T-cell (primary cell): ENCODE measurements at places on chromosomes 4 and X.
A peak's percentile ranks its signal among the peaks of the same experiment; 100 is the strongest.

GRCh38 chrX:65695849-65696449 lies 28.5 kb downstream of the MSN start:
- DNase-seq = no peak
- no peak overlapping the region for H3K4me3 ChIP-seq
- no peaks in the 10 kb centered on the region for H3K27me3 ChIP-seq
- peak overlapping the region; percentile 77 for H3K27ac ChIP-seq
- peaks cover 3% of the 10 kb centered on the region for H3K36me3 ChIP-seq
- peaks cover 92% of the 10 kb centered on the region for H3K4me1 ChIP-seq

GRCh38 chr4:25209702-25210101 lies 24.1 kb upstream of the PI4K2B start:
- H3K27ac ChIP-seq = no peak overlapping the region
- no peak overlapping the region for H3K4me3 ChIP-seq
- DNase-seq = no peak
- no peaks in the 10 kb centered on the region for H3K36me3 ChIP-seq
- no peaks in the 10 kb centered on the region for H3K4me1 ChIP-seq

DNA sequence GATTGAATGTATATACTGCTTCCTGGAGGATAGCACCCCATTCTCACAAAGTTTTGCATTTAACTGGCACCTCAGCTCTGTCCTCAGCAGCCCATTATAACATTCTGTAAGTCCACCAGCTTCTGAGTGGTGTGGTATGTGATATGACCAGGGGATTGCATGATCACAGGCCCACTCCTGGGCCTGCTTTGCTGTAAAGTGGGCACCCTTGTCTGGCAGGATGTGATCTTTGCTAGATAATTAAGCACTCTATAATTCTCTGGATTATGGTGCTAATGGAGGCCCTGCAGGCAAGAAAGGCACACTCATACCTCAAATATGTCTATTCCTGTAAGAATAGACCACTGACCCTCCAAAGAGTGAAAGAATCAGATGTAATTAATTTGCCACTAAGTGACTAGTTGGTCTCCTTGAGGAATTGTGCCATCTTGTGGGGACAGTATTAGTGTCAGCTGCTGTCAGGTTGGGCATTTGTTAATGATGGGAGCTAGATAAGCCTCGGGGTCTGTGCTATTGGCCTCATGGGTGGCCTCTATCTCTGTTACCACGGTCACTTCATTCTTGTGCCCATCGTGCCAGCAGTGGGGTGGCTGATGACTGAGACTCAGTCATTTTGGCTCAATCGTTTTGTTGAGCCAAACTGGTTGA lies 2.2 kb upstream of the CFI start:
- H3K36me3 ChIP-seq = no peaks in the 10 kb centered on the region
- H3K27ac ChIP-seq = no peak overlapping the region
- no peaks in the 10 kb centered on the region for H3K27me3 ChIP-seq
- no peak overlapping the region for H3K4me3 ChIP-seq

DNA sequence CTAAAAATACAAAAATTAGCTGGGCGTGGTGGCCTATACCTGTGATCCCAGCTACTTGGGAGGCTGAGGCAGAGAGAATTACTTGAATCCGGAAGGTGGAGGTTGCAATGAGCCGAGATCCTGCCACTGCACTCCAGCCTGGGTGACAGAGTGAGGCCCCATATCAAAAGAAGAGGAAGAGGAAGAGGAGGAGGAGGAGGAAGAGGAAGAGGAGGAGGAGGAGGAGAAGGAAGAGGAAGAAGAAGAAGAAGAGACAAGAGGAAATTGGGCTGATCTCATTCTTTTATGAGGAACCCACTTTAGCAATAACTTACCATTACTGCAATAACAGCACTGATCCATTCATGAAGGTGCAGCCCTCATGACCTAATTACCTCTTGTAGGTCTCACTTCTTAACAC lies 138.9 kb upstream of the GIMD1 start:
- H3K27me3 ChIP-seq = no peaks in the 10 kb centered on the region
- DNase-seq = no peak
- H3K36me3 ChIP-seq = no peaks in the 10 kb centered on the region
- H3K27ac ChIP-seq = no peak overlapping the region
- no peaks in the 10 kb centered on the region for H3K4me1 ChIP-seq
- H3K4me3 ChIP-seq = no peak overlapping the region

- H3K36me3 ChIP-seq = no peaks in the 10 kb centered on the region
- no peak overlapping the region for H3K4me3 ChIP-seq
- H3K4me1 ChIP-seq = no peaks in the 10 kb centered on the region
- no peak overlapping the region for H3K27ac ChIP-seq
- no peak for DNase-seq
Observed at GRCh38 chr4:5209862-5210261, 158.6 kb downstream of the STK32B start.

GRCh38 chr4:113452868-113453620 lies 308.5 kb downstream of the CAMK2D start:
- H3K27ac ChIP-seq = no peak overlapping the region
- no peak for DNase-seq
- H3K27me3 ChIP-seq = no peaks in the 10 kb centered on the region
- H3K36me3 ChIP-seq = peaks cover 25% of the 10 kb centered on the region
- H3K4me3 ChIP-seq = no peak overlapping the region
- H3K4me1 ChIP-seq = no peaks in the 10 kb centered on the region

DNA sequence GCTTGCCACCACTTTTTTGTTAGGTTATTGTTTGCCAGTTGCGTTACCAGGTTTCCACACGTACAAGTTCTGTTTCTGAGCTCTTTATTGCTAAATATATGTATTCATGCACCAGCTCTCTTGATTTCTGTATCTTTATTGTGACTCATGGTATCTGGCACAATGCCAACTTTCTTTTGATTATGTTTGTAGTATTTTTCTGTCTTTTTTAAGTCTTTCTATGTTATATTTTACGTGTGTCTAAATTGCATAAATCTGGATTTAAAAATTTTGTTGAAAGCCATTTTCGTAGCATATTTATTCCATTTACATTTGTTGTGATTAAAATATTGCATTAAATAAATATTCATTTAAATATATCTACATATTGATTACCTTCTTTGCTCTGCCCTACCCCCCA lies 73.8 kb downstream of the KDM6A start:
- H3K4me1 ChIP-seq = no peaks in the 10 kb centered on the region
- H3K27ac ChIP-seq = no peak overlapping the region
- DNase-seq = no peak
- no peak overlapping the region for H3K4me3 ChIP-seq
- H3K27me3 ChIP-seq = no peaks in the 10 kb centered on the region

GRCh38 chr4:169315530-169316343 lies 45.0 kb upstream of the SH3RF1 start:
- H3K27me3 ChIP-seq = no peaks in the 10 kb centered on the region
- H3K27ac ChIP-seq = no peak overlapping the region
- H3K4me3 ChIP-seq = no peak overlapping the region

- no peak overlapping the region for H3K27ac ChIP-seq
- no peak for DNase-seq
- H3K4me3 ChIP-seq = no peak overlapping the region
Observed at GRCh38 chr4:12583275-12583674, 900.9 kb downstream of the RAB28 start.

- no peak overlapping the region for H3K27ac ChIP-seq
- DNase-seq = no peak
- H3K4me1 ChIP-seq = no peaks in the 10 kb centered on the region
- H3K4me3 ChIP-seq = no peak overlapping the region
Observed at GRCh38 chr4:96170198-96170597, 330.3 kb downstream of the PDHA2 start.

DNA sequence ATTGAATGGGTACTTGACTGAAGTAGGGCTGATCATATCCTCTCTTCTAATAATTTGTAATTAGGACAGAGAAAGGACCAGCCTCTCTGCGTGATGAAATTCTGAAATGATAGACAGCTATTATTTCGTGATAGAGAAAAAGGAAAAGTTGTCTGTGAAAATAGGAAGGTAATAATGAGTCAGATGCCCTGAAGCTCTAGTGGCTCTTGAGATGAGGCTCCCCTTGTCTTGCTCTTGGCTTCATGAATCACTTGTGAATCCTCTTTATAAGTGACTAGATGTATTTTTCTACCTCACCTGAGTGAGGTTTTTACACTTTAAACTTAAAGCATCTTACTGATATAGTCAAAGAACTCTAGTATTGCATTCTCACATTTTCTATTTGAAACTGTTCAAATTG lies 888.9 kb downstream of the PCDH18 start:
- H3K27me3 ChIP-seq = no peaks in the 10 kb centered on the region
- DNase-seq = no peak
- H3K27ac ChIP-seq = no peak overlapping the region
- no peaks in the 10 kb centered on the region for H3K36me3 ChIP-seq

DNA sequence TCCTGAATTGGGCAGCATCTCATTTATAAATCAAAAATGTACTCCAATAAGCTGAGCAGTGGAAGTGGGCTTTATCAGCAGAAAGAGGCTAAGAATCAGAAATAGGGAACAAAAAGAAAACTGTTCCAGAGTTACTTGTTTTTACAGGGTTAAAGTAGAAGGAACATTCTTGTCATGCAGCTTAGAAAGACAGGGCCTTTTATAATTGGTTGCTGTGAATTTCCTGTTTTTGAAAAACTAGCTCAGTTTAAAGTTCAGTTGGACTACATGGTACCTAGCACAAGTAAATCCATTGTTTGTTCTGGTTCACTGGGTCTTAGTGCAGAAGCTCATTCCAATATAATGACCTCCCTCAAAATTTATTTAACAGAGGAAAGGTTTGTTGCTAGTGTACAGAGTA lies 200.8 kb downstream of the GRIA2 start:
- H3K4me3 ChIP-seq = no peak overlapping the region
- no peak for DNase-seq
- no peak overlapping the region for H3K27ac ChIP-seq
- no peaks in the 10 kb centered on the region for H3K27me3 ChIP-seq
- H3K36me3 ChIP-seq = no peaks in the 10 kb centered on the region
- no peaks in the 10 kb centered on the region for H3K4me1 ChIP-seq

DNA sequence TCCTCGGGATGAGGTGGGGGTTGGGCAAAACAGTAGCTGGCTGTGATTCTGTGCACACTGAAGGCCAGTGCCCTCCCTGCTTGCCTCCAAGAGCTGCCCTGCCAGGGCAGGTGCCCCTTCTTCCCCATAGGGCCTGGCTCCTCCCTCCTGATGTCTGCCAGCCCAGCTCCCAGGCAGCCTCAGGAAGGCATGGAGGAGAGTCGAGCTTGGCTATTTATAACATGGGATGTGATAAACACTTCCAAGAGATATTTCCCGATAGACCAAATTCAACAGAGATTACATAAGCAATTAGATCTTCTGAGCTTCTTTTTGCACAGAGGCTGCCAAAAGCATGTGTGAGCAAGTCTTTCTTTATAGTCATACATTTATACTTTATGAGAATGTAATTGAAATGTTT lies 45.3 kb upstream of the PJA1 start:
- no peak overlapping the region for H3K4me3 ChIP-seq
- H3K4me1 ChIP-seq = no peaks in the 10 kb centered on the region
- H3K27me3 ChIP-seq = no peaks in the 10 kb centered on the region
- H3K27ac ChIP-seq = no peak overlapping the region
- no peaks in the 10 kb centered on the region for H3K36me3 ChIP-seq
- no peak for DNase-seq

- no peak for DNase-seq
- H3K4me3 ChIP-seq = no peak overlapping the region
- H3K27me3 ChIP-seq = peaks cover 3% of the 10 kb centered on the region
- H3K27ac ChIP-seq = no peak overlapping the region
Observed at GRCh38 chr4:121977251-121978171, 25.7 kb upstream of the TRPC3 start.

DNA sequence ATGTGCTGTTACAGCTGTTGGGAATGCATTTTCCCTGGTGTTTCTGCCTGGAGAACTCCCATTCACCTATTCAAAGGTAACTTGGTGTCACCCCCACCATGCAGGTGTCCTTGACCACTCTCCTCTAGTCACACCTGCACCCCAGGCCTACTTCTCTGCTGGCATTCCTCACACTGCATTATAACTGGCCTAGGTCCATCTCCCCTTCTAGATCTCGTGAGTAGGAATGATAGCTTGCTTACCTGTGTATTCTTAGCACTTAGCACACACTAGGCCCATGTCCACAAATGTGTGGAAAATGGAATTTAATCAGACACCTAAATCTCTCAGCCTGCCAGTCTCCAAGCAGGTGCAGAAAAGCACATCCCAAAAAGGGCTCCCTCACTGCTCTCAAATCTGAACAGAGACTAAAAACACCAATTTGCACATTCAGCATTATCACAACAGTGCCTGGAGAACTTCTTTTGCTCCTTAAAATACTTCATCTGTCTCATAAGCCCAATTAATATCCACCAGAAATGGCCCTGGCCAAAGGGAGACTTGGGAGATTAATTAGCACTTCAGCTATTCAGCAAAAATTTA lies 18.3 kb downstream of the SCD5 start:
- no peak for DNase-seq
- H3K4me1 ChIP-seq = no peaks in the 10 kb centered on the region
- no peak overlapping the region for H3K4me3 ChIP-seq

- no peaks in the 10 kb centered on the region for H3K36me3 ChIP-seq
- H3K27me3 ChIP-seq = no peaks in the 10 kb centered on the region
- no peak overlapping the region for H3K4me3 ChIP-seq
- DNase-seq = no peak
Observed at GRCh38 chr4:110091434-110092140, 106.8 kb downstream of the ELOVL6 start.

DNA sequence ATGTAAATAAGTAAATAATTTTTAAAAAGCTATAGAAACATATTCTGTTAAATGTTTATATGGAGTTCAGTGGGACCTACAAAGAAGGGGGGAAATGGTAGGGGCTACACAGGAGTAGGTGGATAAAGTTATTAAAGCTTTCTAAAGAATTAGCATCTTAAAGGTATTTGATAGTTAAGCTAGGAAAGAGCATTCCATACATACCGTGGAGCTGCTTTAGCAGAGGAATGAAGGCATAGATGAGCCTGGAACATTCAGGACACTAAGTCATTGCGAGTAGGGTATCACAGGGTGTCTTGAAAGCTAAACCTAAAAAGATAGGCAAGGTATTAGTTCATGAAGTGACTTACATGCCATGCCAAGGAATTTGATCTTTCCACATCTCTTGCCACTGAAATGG lies 60.4 kb downstream of the SLC10A6 start:
- no peaks in the 10 kb centered on the region for H3K27me3 ChIP-seq
- H3K4me1 ChIP-seq = no peaks in the 10 kb centered on the region
- H3K36me3 ChIP-seq = no peaks in the 10 kb centered on the region
- H3K27ac ChIP-seq = no peak overlapping the region
- DNase-seq = no peak

GRCh38 chr4:128841402-128841801 lies 31.9 kb downstream of the JADE1 start:
- no peaks in the 10 kb centered on the region for H3K27me3 ChIP-seq
- no peak overlapping the region for H3K27ac ChIP-seq
- peaks cover 42% of the 10 kb centered on the region for H3K36me3 ChIP-seq
- peaks cover 10% of the 10 kb centered on the region for H3K4me1 ChIP-seq

DNA sequence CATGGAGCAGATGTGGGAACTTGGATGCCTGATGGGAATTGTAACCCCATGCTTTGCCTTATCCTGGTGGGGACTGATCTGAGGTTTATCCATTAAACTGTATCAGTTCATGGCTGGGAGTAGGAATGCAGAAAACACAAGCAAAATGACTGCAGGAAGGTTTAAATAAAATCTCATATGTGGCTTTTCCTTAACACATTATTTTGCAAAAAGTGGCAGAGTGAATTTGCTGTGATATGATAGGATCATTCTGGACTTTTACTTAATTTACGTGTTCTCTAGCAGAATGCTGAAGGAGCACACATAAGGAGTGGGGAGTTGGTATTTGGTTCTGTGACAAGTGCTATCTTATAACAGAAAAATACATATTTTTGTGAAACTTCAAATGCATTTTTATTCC lies 34.8 kb downstream of the REPS2 start:
- no peak overlapping the region for H3K4me3 ChIP-seq
- no peak for DNase-seq
- no peaks in the 10 kb centered on the region for H3K36me3 ChIP-seq
- H3K27ac ChIP-seq = no peak overlapping the region
